ENCODE measurements at places on chromosomes 1 and 21.

- peak within 1 kb of the TSS; percentile 86 for H3K4me3 ChIP-seq
- DNase-seq: peak; percentile 91
- peak within 1 kb of the TSS; percentile 94 for H3K27ac ChIP-seq
- no peaks in the 10 kb centered on the region for H3K27me3 ChIP-seq
- H3K4me1 ChIP-seq: peaks cover 24% of the 10 kb centered on the region
Measured at GRCh38 chr21:39183272-39184049, at the start of gene PSMG1. PSMG1 (minus strand) TSS chr21:39183451; CDS start chr21:39183385, 66 bp downstream.

GRCh38 chr1:42887366-42887765, 41.0 kb downstream of the ZNF691 start:
- H3K4me3 ChIP-seq: no peak overlapping the region
- DNase-seq: no peak
- no peaks in the 10 kb centered on the region for H3K27me3 ChIP-seq
- H3K4me1 ChIP-seq: no peaks in the 10 kb centered on the region

GRCh38 chr1:29436181-29436785, 200.0 kb downstream of the PTPRU start:
- no peak for DNase-seq
- H3K27ac ChIP-seq: no peak overlapping the region
- no peaks in the 10 kb centered on the region for H3K4me1 ChIP-seq
- H3K4me3 ChIP-seq: no peak overlapping the region

- H3K27me3 ChIP-seq: no peaks in the 10 kb centered on the region
- H3K27ac ChIP-seq: no peak overlapping the region
- no peaks in the 10 kb centered on the region for H3K36me3 ChIP-seq
- H3K4me3 ChIP-seq: no peak overlapping the region
- H3K4me1 ChIP-seq: no peaks in the 10 kb centered on the region
Measured at GRCh38 chr1:55848906-55849305, 633.7 kb upstream of the USP24 start.

DNA sequence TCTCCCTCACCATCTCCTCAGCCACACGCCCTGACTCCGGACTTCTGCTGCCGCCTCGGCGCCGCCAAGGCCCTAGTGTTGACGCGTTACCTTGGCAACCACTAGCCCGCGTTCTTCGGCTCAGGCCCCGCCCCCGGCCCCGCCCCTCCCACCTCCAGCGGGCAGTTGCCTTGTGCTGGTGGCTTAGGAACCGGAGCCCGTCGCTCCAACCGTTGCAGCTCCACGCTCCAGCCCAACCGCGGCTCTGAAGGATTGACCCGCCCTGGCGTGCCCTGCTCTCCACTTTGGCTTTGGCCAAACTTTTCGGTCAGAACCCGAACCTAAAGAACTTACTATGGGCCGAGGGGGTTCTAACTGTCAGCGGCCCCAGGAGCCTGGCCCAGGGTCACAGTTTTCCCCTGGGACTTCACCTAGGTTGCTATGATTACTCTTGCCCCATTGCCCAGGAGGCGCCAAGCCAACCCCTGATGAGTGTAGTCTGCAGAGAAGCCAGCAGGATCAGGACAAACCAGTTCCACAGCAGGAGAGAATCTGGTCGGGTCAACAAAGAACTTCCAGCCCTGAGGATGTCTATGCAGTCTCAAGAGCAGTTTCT, at the start of gene CFAP45:
Gene CFAP45, minus strand, starts transcription at position 80 of the 595 bp plus-strand sequence. Its CDS starts 67 bp downstream, at position 13.
- no peaks in the 10 kb centered on the region for H3K4me1 ChIP-seq
- DNase-seq: peak; percentile 90
- no peaks in the 10 kb centered on the region for H3K36me3 ChIP-seq
- H3K4me3 ChIP-seq: peak within 1 kb of the TSS; percentile 6
- no peaks in the 10 kb centered on the region for H3K27me3 ChIP-seq

GRCh38 chr1:111720977-111721786, 18.0 kb downstream of the INKA2 start:
- no peak overlapping the region for H3K4me3 ChIP-seq
- H3K27me3 ChIP-seq: no peaks in the 10 kb centered on the region
- H3K27ac ChIP-seq: peak overlapping the region; percentile 62
- H3K36me3 ChIP-seq: no peaks in the 10 kb centered on the region
- H3K4me1 ChIP-seq: peaks cover 2% of the 10 kb centered on the region
- no peak for DNase-seq

DNA sequence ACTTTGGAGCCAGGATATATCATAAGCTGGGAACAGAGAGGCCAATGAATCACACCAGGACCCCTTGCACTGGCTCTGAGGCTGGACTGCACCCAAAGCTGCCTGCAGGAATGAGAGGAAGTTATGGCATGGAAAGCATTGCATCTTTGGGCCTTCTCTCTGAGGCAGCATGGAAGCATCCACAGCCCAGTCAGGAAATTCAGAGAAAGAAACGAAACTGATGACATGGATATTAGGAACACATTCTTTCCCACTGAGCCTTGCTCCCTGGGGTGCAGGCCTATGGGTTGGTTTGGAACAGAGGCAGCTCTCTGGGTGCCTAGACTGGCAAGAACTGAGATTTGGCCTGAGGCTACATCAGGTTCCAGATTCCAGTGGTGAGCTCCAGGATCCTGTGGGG, 98.6 kb downstream of the NGF start:
- H3K27me3 ChIP-seq: no peaks in the 10 kb centered on the region
- no peak for DNase-seq
- no peaks in the 10 kb centered on the region for H3K4me1 ChIP-seq
- H3K4me3 ChIP-seq: no peak overlapping the region
- no peak overlapping the region for H3K27ac ChIP-seq

DNA sequence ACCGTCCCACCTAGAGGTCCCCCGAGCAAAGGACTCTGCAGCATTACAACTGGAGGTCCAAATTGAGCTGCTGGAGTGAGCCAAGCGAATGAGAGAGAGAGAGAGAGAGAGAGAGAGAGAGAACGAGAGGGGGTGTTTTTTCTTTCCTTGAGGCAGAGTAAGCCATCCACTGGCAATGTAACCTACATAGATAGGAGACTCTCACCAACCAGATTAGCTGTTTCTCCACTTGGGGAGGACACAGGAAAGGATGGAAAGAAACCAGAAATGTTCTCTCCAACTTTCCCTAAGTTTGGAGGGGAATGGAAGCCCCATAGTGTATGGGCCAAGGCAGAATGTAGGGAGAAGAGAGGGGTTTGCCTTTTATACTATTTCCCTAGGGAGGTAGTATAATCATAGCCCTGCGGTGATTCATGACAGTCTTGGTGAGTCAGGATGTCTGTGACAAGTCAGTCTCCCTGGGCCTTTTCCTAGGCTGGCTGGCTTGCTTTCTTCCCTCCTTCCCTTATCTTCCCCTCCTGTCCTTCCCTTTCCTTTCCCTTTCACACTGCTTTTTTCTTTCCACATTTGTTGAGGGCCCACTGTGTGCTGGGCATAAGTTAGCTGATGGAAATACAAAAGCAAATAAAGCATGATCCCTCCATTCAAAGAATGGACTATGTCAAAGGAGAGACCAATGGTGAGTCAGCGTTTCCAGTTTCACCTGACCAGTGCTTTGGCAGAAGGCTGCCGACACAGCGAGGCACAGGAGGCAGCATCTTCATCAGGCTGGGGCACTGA, 7.1 kb downstream of the FNDC7 start:
- no peak overlapping the region for H3K4me3 ChIP-seq
- H3K4me1 ChIP-seq: peaks cover 33% of the 10 kb centered on the region
- no peaks in the 10 kb centered on the region for H3K27me3 ChIP-seq
- no peak overlapping the region for H3K27ac ChIP-seq

GRCh38 chr1:53568540-53568939, 109.3 kb downstream of the DMRTB1 start:
- H3K4me1 ChIP-seq: peaks cover 6% of the 10 kb centered on the region
- DNase-seq: no peak
- H3K36me3 ChIP-seq: no peaks in the 10 kb centered on the region
- H3K27me3 ChIP-seq: no peaks in the 10 kb centered on the region
- H3K27ac ChIP-seq: no peak overlapping the region

- no peaks in the 10 kb centered on the region for H3K27me3 ChIP-seq
- H3K4me1 ChIP-seq: no peaks in the 10 kb centered on the region
- H3K36me3 ChIP-seq: no peaks in the 10 kb centered on the region
- peak overlapping the region; percentile 8 for H3K27ac ChIP-seq
- DNase-seq: no peak
Measured at GRCh38 chr1:116763116-116763786, 9.0 kb downstream of the CD2 start.

- no peak overlapping the region for H3K27ac ChIP-seq
- H3K4me1 ChIP-seq: no peaks in the 10 kb centered on the region
- no peaks in the 10 kb centered on the region for H3K27me3 ChIP-seq
Measured at GRCh38 chr1:221878134-221878533, 136.2 kb upstream of the DUSP10 start.

DNA sequence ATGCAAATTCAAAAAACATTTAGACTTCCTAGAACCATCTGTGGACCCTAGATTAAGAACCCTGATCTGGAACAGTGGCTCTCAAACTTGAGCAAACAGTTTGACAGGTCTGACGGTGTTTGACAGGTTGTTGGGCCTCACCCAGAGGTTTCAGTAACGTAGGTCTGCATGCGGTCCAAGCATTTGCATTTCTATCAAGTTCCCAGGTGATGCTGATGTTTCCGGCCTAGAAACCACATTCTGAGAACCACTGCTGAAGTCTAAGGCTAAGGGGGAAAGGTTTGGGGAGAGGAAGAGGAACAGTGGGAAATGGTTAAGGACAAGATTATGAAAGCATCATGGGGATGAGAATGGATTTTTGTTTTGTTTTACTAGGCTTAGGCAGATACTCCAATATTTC, 48.6 kb downstream of the MDM4 start:
- no peaks in the 10 kb centered on the region for H3K27me3 ChIP-seq
- no peak overlapping the region for H3K4me3 ChIP-seq
- H3K27ac ChIP-seq: no peak overlapping the region
- no peaks in the 10 kb centered on the region for H3K4me1 ChIP-seq
- no peaks in the 10 kb centered on the region for H3K36me3 ChIP-seq

- no peak overlapping the region for H3K4me3 ChIP-seq
- H3K27me3 ChIP-seq: no peaks in the 10 kb centered on the region
- no peak for DNase-seq
- H3K4me1 ChIP-seq: no peaks in the 10 kb centered on the region
Measured at GRCh38 chr21:46437511-46437910, 21.2 kb upstream of the DIP2A start.

DNA sequence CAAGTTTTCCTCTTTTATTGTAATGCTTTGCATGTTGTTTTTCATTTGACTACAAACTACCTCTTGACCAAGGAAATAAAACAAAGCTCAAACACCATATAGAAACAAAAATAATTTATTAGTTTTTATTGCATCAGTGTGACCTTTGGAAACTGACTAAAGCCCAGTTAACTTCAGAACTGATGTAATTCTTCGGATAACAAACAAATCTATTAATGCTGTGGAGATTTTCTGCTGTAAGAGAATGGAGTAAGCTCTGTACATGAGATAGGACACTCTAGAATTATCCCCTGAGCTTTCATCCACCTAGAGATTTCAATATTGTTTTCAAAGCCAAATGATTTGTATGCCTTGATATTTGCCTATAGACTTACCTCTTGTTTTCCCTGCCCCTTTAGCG, 154.0 kb upstream of the KCNK2 start:
- H3K4me1 ChIP-seq: no peaks in the 10 kb centered on the region
- no peak overlapping the region for H3K27ac ChIP-seq
- H3K36me3 ChIP-seq: no peaks in the 10 kb centered on the region
- no peak for DNase-seq

DNA sequence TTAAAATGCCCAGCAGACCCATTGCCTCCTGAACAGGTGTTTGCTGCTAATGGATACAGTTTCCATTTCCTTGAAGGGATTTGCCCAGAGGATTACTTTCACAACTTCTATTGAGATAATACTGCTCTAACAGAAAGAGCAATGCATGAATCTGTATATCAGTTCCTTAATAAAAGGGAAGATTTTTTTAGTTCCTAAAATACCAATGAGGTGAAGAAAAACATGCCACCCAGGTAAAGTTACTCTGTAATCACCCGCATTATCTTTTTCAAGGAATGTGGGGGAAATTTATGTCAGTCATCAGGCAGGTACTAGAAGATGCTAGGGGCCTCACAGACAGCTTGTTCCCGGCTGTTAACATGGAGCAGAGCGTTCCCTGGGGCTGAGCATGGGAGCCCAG, 41.1 kb downstream of the KCNJ15 start:
- no peak overlapping the region for H3K4me3 ChIP-seq
- no peak overlapping the region for H3K27ac ChIP-seq
- no peaks in the 10 kb centered on the region for H3K36me3 ChIP-seq
- peaks cover 12% of the 10 kb centered on the region for H3K4me1 ChIP-seq
- no peaks in the 10 kb centered on the region for H3K27me3 ChIP-seq
- DNase-seq: no peak

- H3K27me3 ChIP-seq: no peaks in the 10 kb centered on the region
- no peaks in the 10 kb centered on the region for H3K4me1 ChIP-seq
- no peak for DNase-seq
- H3K27ac ChIP-seq: no peak overlapping the region
Measured at GRCh38 chr21:34017039-34017961, 56.1 kb upstream of the MRPS6 start.

DNA sequence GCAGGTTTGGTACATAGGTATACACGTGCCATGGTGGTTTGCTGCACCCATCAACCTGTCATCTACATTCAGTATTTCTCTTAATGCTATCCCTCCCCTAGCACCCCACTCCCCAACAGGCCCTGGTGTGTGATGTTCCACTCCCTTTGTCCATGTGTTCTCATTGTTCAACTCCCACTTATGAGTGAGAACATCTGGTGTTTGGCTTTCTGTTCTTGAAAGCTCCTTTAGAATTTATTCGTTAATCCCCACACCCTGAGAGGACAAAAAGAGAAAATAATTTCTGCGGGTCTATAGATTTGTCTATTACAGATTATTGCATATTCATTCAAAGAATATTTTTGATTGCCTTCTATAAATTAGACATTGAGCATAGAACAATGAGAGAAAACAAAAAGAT, 455.5 kb downstream of the PLPP3 start:
- H3K4me3 ChIP-seq: no peak overlapping the region
- H3K27me3 ChIP-seq: no peaks in the 10 kb centered on the region
- no peaks in the 10 kb centered on the region for H3K4me1 ChIP-seq
- no peaks in the 10 kb centered on the region for H3K36me3 ChIP-seq
- H3K27ac ChIP-seq: no peak overlapping the region

DNA sequence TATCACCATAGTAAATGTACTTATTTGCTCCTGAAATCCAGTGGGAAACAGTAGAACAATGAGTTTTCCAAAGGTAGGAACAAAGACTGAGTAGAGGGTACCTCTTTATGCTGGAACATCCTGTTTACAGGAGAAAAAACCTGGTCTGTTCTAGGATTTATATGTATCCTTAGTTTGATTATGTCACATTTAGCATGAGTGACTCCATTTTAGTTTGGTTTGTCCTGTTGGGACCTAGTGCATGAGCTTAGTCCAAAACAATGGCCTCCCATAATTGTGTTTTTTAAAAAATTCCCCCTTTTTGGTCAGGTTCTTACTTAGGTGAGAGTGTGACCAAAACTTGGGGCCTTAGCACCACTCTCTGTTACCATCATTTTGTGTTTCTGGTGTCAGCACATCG, 3.5 kb upstream of the MRPL55 start:
- H3K36me3 ChIP-seq: peaks cover 1% of the 10 kb centered on the region
- H3K4me3 ChIP-seq: no peak overlapping the region
- H3K27ac ChIP-seq: no peak overlapping the region
- no peak for DNase-seq

GRCh38 chr1:90513956-90514355, 203.1 kb downstream of the BARHL2 start:
- no peak overlapping the region for H3K27ac ChIP-seq
- no peaks in the 10 kb centered on the region for H3K4me1 ChIP-seq
- DNase-seq: no peak
- no peaks in the 10 kb centered on the region for H3K36me3 ChIP-seq

GRCh38 chr1:161486806-161487741, 18.2 kb upstream of the FCGR2A start:
- no peaks in the 10 kb centered on the region for H3K36me3 ChIP-seq
- no peak overlapping the region for H3K4me3 ChIP-seq
- H3K27ac ChIP-seq: no peak overlapping the region
- DNase-seq: peak; percentile 68
- no peaks in the 10 kb centered on the region for H3K27me3 ChIP-seq
- H3K4me1 ChIP-seq: peaks cover 5% of the 10 kb centered on the region
